ENCODE measurements at places on chromosomes 13 and 19.

- H3K4me3 ChIP-seq = no peak overlapping the region
- no peak overlapping the region for H3K27ac ChIP-seq
- H3K4me1 ChIP-seq = no peaks in the 10 kb centered on the region
- no peaks in the 10 kb centered on the region for H3K36me3 ChIP-seq
- no peaks in the 10 kb centered on the region for H3K27me3 ChIP-seq
Measured at GRCh38 chr13:67258482-67258881, 28.3 kb upstream of the PCDH9 start.

GRCh38 chr19:46737761-46738171, 8.1 kb upstream of the FKRP start:
- no peak for DNase-seq
- peaks cover 4% of the 10 kb centered on the region for H3K36me3 ChIP-seq

GRCh38 chr19:16088351-16089009, 12.2 kb downstream of the TPM4 start:
- no peaks in the 10 kb centered on the region for H3K27me3 ChIP-seq
- no peak for DNase-seq
- H3K27ac ChIP-seq = no peak overlapping the region
- peaks cover 10% of the 10 kb centered on the region for H3K36me3 ChIP-seq
- H3K4me3 ChIP-seq = no peak overlapping the region

- H3K4me1 ChIP-seq = peaks cover 25% of the 10 kb centered on the region
Measured at GRCh38 chr19:49691243-49692146, 579 bp downstream of the CPT1C start.

- H3K27me3 ChIP-seq = no peaks in the 10 kb centered on the region
- H3K4me3 ChIP-seq = no peak overlapping the region
- H3K4me1 ChIP-seq = no peaks in the 10 kb centered on the region
Measured at GRCh38 chr19:38190061-38190460, 34.0 kb downstream of the DPF1 start.
